ENCODE measurements at places on chromosomes 11 and 22. TPM values are rescaled to one million over a fixed set of nuclear protein-coding genes. Genes with fewer than 3 reads are reported as not detected.

DNA sequence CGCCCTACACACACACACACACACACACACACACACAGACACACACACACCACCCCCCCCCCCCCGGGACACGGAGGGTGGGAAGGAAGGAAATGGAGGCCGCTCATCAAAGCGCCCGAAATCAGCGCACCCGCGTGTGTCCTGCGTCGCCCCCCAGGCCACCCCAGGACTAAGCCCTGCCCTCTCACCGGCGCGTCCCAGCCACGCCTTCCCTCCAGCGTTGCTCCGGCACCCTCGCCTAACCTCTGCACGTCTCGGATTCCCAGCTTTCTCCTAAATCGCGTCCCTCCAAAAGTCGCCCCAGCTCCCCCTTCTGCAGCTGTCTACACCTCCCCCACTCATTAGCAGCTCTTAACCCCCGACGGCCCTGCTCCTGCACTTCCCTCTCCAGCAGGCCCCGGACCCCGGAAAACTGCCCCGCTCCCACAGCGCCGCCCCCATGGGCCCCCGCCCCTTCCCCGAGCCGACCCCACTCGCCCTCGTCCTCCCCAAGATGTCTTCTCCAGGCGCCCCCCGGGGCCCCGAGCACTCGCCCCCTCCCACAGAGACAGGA, 557 bp downstream of the PACSIN2 start:
- H3K27me3 ChIP-seq: no peaks in the 10 kb centered on the region
- peak; percentile 44 for DNase-seq
- H3K4me3 ChIP-seq: peak overlapping the region; percentile 100
- H3K36me3 ChIP-seq: no peaks in the 10 kb centered on the region

GRCh38 chr22:28142361-28142961, 223.4 kb upstream of the PITPNB start:
- H3K36me3 ChIP-seq: no peaks in the 10 kb centered on the region
- DNase-seq: peak; percentile 36
- H3K27ac ChIP-seq: peak overlapping the region; percentile 65
- no peak overlapping the region for H3K4me3 ChIP-seq

DNA sequence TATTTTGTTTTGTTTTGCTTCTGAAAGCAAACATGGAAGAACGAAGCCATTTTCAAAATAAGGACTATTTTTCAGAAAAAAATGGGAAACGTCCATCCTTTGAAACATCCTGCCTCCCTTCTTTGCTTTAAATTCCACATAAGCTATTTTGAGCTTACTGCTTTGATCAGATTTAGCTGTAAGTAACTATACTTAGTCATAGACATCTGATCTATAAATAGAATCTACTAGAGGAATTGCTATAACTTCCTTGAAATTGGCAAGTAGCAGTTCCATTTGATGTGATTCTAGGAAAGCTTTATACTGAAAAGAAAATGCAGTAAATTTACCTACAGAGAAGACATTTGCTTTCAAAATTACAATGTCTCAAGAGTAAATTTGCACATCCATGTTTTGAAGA, 305.8 kb downstream of the TTC28 start:
- no peaks in the 10 kb centered on the region for H3K36me3 ChIP-seq
- H3K27ac ChIP-seq: no peak overlapping the region
- no peaks in the 10 kb centered on the region for H3K4me1 ChIP-seq

- no peaks in the 10 kb centered on the region for H3K4me1 ChIP-seq
- no peaks in the 10 kb centered on the region for H3K27me3 ChIP-seq
- no peak overlapping the region for H3K4me3 ChIP-seq
- H3K27ac ChIP-seq: no peak overlapping the region
Measured at GRCh38 chr11:17066691-17067090, 10.8 kb downstream of the RPS13 start.

DNA sequence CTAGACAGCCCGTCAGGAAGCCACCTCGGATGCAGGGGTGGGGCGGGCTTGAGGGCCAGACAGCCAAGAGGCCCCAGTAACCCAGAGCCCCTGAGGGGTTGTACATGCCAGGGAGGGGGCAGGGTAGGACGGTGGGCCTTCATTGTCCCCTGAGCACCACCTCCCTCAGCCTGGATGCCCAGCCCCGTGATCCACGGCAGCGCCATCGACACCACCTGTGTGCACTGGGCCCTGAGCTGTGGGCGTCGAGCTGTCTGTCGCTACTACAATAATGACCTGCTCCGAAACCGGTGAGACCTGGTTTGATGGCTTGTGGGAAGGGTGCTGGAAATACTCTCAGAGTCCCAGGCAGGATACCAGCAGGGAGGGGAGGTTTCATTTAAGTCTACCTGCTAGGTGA, 37.4 kb upstream of the TPBGL start:
- DNase-seq: no peak
- H3K4me3 ChIP-seq: no peak overlapping the region
- no peak overlapping the region for H3K27ac ChIP-seq
- no peaks in the 10 kb centered on the region for H3K36me3 ChIP-seq
- H3K27me3 ChIP-seq: no peaks in the 10 kb centered on the region
- H3K4me1 ChIP-seq: no peaks in the 10 kb centered on the region

GRCh38 chr22:47676685-47677084, 914.2 kb downstream of the TBC1D22A start:
- H3K4me3 ChIP-seq: no peak overlapping the region
- H3K27me3 ChIP-seq: no peaks in the 10 kb centered on the region
- H3K4me1 ChIP-seq: no peaks in the 10 kb centered on the region
- H3K36me3 ChIP-seq: no peaks in the 10 kb centered on the region
- no peak overlapping the region for H3K27ac ChIP-seq
- no peak for DNase-seq

GRCh38 chr11:102784380-102784779, 4.0 kb upstream of the MMP10 start:
- no peaks in the 10 kb centered on the region for H3K36me3 ChIP-seq
- no peak overlapping the region for H3K27ac ChIP-seq
- DNase-seq: no peak

GRCh38 chr11:19422276-19422675, 181.5 kb upstream of the E2F8 start:
- H3K4me3 ChIP-seq: no peak overlapping the region
- no peaks in the 10 kb centered on the region for H3K27me3 ChIP-seq
- no peaks in the 10 kb centered on the region for H3K4me1 ChIP-seq
- no peak for DNase-seq
- H3K36me3 ChIP-seq: no peaks in the 10 kb centered on the region

DNA sequence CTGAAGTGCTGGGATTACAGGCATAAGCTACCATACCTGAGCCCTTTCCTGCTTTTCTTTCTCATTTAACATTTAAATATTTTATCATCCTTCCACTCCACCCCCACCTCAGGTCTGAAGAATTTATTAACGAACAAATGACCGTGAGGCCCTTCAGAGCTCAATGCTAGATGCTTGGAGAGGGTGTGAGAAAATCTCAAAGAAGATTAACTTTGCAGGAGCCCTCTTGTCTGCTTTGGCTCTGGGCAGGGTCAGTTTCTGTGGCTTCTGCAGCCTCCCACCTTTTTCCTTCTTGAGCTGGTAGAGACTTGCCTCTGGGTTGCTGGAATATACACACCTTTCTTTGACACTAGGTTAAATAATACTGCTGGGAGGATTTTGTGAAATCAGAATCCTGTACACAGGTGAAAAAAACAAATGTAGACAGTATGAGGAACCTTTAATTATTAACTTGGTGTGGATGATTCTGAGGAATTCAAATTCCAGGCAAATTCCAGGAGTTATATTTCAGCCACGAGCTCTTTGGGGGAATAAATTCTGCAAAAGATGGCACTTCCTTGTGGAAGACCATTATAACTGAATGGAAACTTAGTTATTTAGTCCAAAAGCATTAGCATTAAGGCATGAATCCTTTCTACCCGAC, 3.4 kb upstream of the ZBTB44 start:
- H3K27me3 ChIP-seq: no peaks in the 10 kb centered on the region
- H3K36me3 ChIP-seq: no peaks in the 10 kb centered on the region
- H3K4me1 ChIP-seq: peaks cover 3% of the 10 kb centered on the region

- H3K4me1 ChIP-seq: no peaks in the 10 kb centered on the region
- H3K36me3 ChIP-seq: no peaks in the 10 kb centered on the region
- no peak for DNase-seq
- no peak overlapping the region for H3K27ac ChIP-seq
Measured at GRCh38 chr11:23192256-23192655, 332.0 kb upstream of the CCDC179 start.

DNA sequence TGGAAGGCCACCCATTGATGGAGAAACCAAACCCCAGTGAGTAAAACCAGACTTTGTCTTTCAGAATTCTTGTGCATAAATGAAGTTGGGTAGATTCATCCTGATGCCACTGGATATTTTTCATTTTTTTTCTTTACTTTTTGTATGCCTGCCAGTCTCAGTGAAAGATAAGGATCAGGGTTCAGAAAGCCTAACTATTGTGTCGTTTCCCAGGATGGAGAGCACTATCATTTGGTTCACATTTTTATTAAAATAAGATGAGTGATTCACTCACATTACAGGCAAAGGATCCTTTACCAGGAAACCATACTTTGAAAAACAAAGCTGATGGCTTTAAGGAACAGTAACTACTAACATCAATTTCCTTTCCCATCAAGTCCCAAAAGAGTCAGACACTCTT, 52.0 kb downstream of the ARFGAP2 start:
- no peaks in the 10 kb centered on the region for H3K27me3 ChIP-seq
- H3K4me1 ChIP-seq: no peaks in the 10 kb centered on the region
- no peak overlapping the region for H3K27ac ChIP-seq
- no peak for DNase-seq
- H3K4me3 ChIP-seq: no peak overlapping the region
- no peaks in the 10 kb centered on the region for H3K36me3 ChIP-seq

GRCh38 chr11:25625094-25625493, 706.8 kb upstream of the ANO3 start:
- no peak overlapping the region for H3K4me3 ChIP-seq
- H3K4me1 ChIP-seq: no peaks in the 10 kb centered on the region
- no peak for DNase-seq
- no peaks in the 10 kb centered on the region for H3K27me3 ChIP-seq
- no peaks in the 10 kb centered on the region for H3K36me3 ChIP-seq

GRCh38 chr11:47340010-47340409, 12.5 kb downstream of the MYBPC3 start:
- H3K27ac ChIP-seq: no peak overlapping the region
- no peak for DNase-seq
- no peaks in the 10 kb centered on the region for H3K4me1 ChIP-seq

GRCh38 chr11:13290221-13290980, 12.8 kb downstream of the BMAL1 start:
- no peaks in the 10 kb centered on the region for H3K4me1 ChIP-seq
- no peak overlapping the region for H3K27ac ChIP-seq

DNA sequence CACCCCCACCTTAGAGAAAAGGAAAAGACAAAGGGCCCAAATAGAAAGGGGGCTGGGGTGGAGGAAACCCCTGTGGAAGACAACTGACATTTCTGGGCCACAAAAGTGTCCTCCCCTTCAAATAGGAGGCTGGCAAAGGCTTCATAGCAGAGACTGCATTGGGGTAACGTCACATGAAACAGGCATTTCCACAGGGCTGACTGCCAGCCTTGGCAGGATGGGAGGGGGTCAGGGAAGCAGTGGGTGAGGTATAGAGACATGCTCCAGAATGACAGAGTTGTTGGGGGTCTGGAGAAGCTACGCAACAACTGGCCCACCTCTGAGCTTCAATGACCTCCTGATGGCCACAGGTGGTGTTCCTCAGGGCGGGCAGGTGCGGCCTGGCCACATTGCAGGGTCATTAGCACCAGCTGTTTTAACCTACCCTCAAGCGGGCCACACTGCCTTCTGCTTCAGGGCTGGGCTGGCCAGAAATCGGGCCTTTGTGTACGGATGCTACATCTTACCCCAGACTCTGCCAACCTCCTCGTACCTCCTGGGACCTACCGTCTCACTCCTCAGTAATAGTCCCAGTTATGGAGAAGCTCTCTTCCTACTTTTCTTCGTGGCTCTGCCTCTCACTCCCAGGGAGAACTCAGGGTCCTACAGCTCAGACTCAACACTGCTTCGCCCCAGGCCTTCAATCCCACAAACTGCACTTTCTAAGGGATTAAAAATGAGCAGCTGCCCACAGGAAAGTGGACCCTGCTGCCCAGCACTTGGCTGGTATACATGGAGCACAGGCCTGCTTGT, 160.0 kb upstream of the NCAM1 start:
- no peaks in the 10 kb centered on the region for H3K36me3 ChIP-seq
- no peak for DNase-seq
- H3K27me3 ChIP-seq: no peaks in the 10 kb centered on the region
- H3K4me3 ChIP-seq: no peak overlapping the region

- H3K36me3 ChIP-seq: no peaks in the 10 kb centered on the region
- no peak for DNase-seq
- no peaks in the 10 kb centered on the region for H3K27me3 ChIP-seq
- H3K4me3 ChIP-seq: no peak overlapping the region
Measured at GRCh38 chr11:120715239-120715638, 203.7 kb downstream of the GRIK4 start.

DNA sequence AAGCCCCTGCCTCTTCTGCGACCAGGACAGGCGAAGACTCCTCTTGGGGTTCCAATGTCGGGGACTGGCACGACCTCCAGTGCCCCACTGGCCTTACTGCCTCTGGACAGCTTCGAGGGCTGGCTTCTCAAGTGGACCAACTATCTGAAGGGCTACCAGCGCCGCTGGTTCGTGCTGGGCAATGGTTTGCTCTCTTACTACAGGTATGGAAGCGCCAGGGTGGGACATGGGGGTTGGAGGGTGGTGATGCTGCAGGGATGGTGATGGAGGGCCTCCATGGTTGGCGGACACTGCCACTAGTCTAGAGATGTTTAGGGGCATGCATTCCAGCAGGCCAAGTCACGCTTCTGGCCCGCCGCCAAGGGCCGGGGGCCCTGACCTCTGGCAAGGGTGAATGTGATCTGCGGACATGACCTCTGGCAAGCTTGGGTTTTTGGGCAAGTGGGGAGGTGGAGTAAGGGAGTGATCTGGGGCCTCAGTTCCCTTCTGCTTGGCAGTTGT, 727 bp downstream of the OSBP2 start:
- peaks cover 8% of the 10 kb centered on the region for H3K4me1 ChIP-seq
- H3K36me3 ChIP-seq: no peaks in the 10 kb centered on the region
- peak overlapping the region; percentile 20 for H3K27ac ChIP-seq
- H3K27me3 ChIP-seq: no peaks in the 10 kb centered on the region
- peak overlapping the region; percentile 69 for H3K4me3 ChIP-seq
- peak; percentile 24 for DNase-seq

GRCh38 chr22:50032109-50032871, 19.7 kb upstream of the IL17REL start:
- H3K27me3 ChIP-seq: no peaks in the 10 kb centered on the region
- DNase-seq: no peak
- H3K4me1 ChIP-seq: no peaks in the 10 kb centered on the region

GRCh38 chr11:65474864-65475263, 24.0 kb upstream of the MALAT1 start:
- no peaks in the 10 kb centered on the region for H3K36me3 ChIP-seq
- H3K27me3 ChIP-seq: no peaks in the 10 kb centered on the region
- DNase-seq: peak; percentile 26
- peak overlapping the region; percentile 98 for H3K27ac ChIP-seq
- no peak overlapping the region for H3K4me3 ChIP-seq

The ADSL gene
- total RNA-seq: 151 TPM

The APOBEC3A gene
- not detected for total RNA-seq

The ZNF195 gene
- 11.0 TPM for total RNA-seq

The SMC1B gene
- not detected for total RNA-seq

The KBTBD3 gene
- 9.4 TPM for total RNA-seq

The OR52E8 gene
- not detected for total RNA-seq
